ENCODE measurements at places on chromosomes 2 and 18.

- DNase-seq: no peak
These were observed 35.3 kb downstream of the RAB31 start for GRCh38 chr18:9743200-9744016.

DNA sequence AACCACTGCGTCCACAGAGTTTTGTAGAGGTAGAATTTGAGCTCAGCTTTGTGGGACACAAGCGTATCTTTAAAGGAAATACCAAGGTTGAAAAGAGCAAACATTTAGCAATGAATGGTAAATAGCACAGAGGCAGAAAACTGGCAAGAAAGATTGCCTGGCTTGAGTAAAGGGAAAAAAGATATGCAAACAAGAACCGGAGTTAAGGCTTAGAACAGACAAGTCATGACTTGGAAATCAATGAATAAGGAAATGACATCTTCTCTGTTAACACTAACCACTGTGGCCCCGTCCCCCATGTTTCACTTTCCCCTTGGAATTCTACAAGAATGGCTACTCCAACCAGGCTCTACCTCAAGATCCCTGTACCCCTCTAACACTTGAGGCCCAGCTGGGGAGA is 3.8 kb downstream of the STAM2 start:
- DNase-seq: no peak

DNA sequence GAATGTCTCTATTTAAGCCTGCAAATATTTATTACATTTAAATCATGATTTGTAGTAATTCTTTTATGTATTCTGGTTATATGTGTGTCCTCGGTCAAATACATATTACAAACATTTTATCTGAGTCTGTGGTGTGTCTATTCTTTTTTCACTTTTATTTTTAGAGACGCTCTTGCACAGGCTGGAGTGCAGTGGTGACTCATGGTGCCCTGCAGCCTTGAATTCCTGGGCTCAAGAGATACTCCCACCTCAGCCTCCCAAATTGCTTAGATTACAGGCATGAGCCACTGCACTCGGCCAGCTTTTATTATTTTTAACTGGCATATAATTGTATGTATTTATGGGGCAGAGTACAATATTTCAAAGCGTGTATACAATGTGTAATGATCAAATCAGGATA is 47.5 kb downstream of the ARID5A start:
- no peak for DNase-seq

GRCh38 chr2:217231724-217232123 is 371.9 kb upstream of the TNP1 start:
- no peak for DNase-seq

DNA sequence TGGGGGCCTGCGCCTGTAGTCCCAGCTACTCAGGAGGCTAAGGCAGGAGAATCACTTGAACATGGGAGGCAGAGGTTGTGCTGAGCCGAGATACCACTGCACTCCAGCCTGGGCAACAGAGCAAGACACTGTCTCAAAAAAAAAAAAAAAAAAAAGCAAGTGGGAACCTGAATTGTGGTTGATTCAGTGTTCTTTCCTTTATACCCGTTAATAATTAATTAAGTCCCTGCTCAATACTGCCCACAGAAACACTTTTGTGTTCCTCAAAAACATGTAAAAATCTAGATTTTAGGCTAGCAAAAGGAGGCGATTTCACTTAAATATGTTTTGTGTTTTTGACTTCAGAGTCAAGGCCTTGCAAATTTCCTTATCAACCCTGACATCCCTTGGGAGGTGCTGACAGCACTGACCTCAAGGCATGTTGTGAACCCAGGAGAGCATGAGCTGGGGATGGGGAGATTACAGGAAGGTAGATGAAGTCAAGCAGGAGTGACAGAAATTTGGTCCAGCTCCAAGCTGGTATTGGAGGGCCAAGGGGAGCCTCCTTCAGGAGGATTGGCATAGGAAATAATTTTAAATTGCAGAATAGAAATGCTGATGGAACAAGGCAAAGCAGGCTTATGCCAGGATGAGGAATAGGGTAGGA is 89.0 kb upstream of the PNPT1 start:
- no peak for DNase-seq

DNA sequence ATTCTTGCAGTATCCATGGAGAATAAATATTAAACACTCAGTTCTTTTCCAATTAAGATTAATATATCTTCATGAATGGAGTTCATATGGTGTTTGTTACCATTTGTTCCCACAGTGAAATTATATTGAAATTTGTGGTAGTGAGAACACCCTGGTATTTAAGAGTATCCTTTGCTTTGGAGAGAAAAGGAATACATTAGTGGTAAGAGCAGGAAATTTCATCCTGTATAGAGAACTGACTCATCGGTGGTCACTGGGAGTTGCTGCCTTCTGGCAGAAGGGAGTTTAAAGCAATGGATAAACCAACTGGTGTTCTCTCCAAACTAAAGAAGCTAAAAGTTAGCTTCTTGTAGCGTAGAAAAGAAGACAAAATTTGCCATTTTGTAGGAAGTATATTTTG is 107.3 kb downstream of the MYO1B start:
- no peak for DNase-seq

GRCh38 chr2:196076778-196077568 is 8.3 kb upstream of the DNAH7 start:
- no peak for DNase-seq

DNA sequence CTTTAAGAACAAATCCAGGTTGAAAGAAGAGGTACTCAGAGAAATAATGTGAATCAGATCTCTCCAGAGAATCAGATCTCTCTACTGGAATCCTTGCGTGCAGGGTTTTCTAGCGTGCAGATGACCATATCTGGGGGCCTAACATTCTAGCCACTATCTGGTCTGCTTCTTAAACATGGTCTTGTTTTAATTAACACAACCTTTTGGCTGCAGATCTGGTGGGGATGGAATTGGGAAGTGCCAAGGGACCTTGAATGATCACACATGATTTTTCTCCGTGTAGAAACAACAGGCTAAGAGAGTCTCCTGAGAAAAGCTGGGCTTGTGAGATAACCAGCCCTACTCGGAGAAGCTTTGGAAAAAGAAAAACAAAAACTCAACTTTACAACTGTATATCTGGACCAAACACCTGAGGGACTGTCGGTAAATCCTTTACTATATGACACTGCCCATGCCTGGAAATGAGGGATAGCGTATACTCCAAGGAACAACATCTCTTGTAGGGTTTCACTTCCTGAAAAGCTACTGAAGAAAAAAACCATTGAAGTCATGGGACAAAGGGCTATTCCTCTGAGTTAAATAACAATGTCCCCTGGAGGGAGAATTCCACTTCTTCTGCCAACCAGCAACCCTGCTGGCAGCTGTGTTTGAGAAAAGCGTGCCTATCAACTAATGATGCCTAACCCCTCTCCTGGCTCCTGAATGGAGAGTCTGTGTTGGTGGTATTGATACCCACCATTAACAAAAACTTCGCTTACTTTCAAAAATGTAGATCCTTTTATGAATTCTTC is 171.0 kb upstream of the REV1 start:
- no peak for DNase-seq

- DNase-seq: no peak
These were observed 41.5 kb downstream of the MOGAT1 start for GRCh38 chr2:222713002-222713401.

DNA sequence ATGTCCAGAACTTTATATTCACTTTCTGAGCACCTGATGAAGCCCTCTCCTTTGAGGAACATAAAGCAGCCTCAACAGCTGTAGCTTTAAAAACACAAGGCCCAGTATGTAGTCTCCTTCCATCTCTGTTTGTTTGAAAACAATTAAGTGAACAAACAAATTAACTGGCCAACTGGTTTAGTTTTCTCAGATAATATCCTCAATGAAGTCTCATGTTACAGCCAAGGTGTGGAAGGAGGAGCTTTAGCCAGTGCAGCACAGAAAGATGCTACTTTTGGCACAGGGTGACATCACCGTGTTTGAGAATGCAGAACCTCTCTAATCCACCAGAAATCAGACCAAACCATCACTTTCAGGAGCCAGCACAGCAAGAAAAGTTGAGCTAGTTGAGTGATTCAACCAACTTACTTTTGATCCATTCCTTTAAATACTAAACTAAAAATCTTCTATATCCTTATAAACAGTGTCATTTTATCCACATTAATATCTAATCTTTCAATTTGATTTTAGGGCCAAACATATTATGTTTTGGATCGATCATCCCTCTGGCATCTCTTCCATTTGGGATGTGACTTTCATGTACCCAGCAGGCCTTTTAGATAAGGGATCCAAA is 488.7 kb downstream of the ARHGAP15 start:
- DNase-seq: no peak

DNA sequence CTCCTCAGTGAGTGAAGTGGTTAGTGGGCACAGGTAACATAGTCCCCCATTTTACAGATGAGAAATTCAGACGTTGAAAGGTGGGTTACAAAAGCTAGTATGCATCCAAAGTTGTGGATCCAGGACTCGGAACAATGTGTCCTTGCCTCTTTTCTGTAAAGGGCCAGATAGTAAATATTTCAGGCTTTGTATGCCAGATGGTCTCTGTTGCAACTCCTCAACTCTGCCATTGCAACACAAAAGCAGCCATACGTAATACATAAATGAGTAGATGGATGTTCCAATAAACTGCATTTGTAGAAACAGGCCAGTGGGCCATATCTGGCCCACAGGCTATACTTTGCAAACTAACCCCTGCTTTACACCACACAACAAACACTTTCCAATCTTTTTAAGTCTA is 166.6 kb upstream of the PKDCC start:
- DNase-seq: no peak

DNA sequence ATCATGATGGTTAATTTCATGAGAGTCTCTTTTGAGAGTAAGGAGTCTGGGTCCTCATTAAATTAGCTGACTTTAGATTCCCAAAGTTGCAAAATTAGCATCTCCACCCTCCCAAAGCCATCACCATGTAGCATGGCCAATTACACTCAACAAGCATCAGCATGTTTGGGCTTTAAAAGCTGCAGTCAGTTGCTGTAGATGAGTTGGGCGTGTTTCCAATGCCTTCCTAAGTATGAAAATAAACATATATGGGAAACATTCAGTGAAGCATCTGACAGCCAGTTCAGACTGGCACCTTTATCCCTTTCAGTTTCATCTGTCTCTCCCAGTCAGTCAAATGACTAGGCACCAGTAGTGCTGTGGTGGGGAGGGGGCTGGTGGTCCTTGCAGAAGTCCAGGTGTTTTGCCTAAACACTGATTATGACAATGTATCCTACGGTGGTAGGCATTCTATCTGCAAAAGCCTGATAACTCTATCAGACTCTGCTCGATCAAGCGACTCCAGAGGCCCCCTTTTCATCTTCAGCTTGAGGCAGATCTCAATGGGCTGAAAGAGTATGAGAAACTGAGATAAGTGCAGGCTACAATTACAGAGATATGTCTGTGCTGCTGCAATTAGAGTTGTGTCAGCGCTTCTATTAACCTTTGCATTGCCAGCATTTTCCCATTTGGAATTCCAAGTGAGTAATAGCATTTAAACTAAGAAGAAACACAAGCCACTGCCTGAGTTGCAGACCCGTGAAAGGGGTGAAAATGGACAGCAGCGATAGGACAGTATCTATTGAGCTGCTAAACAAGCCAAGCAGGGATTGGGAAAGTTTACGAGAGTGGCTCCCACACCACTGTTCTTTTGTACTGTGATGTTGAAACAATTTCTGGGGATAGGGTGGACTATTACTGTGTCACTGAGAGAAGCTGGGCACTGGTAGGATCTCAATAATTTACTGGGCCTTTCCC is 67.3 kb upstream of the SPOPL start:
- DNase-seq: no peak

DNA sequence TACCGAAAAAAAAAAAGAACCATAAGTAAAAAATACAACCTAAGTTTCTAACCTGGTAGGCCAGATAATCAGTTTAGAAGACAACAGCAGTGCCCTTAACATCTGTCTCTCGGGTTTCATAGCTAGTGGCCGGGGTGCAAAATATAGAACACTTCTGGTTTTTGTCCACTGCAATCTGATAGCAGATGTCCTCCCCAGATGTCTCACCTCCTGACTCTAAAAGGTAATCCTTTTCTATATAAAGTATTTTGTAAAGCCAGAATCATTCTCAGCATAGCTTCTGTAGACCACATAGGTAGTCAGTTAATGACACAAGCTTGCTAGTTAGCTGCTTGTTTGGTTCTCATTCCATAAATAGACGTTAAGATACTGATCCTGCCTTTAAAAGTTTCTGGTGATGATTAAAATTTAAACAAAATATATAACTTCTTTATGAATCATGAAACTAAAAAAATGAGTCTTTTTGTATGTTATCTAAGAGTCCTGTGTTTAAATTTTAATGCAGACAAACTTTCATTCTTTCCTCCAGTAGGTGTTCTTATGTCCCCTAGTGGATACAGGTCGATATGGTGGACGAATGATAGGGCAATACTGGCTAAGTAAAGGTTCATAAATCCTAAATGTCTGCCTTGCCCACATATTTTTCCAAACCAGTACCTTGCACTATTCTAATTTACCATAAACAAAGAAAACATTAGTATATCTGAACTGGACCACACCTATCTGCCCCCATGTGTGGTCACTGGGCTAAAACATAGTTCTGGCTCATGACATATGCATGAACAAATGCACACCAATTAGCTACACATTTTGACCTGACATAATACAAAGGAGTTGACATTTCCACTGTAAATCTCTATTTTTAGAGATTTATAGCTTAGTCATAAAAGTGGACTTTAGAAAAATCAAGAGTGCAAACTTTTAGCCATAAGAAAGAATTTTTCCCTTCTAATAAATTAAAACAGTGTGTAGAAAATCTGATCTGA is 171.0 kb downstream of the SRBD1 start:
- DNase-seq: no peak

DNA sequence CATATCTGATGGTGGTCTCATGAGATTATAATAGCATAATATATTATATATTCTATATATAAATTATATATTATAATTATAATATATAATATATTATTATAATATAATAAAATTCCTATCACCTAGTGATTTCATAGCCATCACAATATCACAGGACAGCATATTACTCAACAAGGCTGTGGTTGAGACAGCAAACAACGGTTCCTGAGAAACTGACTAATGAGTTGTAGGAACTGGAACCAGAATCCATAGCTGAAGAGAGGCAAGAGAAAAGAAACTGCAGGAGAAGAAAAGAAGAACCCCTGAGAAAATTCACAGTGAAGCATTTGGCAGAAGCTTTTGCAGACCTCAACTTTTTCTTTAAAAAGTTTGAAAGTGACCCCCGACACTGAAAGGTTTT is 84.0 kb downstream of the BCL2L11 start:
- DNase-seq: no peak

GRCh38 chr18:63142594-63143225 is 176.9 kb downstream of the BCL2 start:
- no peak for DNase-seq

- no peak for DNase-seq
These were observed 433.8 kb upstream of the ID2 start for GRCh38 chr2:8247905-8248622.

- DNase-seq: no peak
These were observed 97.8 kb downstream of the MYT1L start for GRCh38 chr2:2233171-2233826.

GRCh38 chr2:149038442-149039212 is at the start of gene LYPD6B:
Gene LYPD6B, plus strand, starts transcription at chr2:149038699. Its CDS starts 92,250 bp downstream, at chr2:149130949.
- DNase-seq: no peak
